ENCODE measurements at places on chromosomes 7 and 10.

- DNase-seq, result no peak
Measured at GRCh38 chr10:85012305-85012704, 683.9 kb downstream of the CCSER2 start.

- no peak for DNase-seq
Measured at GRCh38 chr7:11298220-11298619, 324.5 kb downstream of the PHF14 start.

DNA sequence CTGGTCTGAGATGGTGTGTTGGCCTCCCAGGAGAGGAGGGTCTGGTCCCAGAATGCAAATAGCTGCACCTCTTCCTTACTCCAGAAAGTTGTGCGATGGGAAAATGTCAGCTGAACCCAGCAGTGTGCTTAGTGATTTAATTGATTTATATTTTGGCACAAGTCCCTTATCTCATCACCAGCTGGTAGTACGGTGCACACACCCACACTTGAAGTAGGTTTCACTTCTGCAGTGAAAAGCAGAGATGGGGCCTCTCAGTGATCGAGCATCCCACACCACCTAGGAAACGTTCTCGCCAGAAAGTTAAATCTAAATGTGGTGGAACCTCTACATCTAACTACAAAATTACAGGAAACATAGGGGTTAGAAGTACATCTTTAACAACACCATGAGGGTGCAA is 80.4 kb downstream of the UBE3C start:
- DNase-seq, result no peak

DNA sequence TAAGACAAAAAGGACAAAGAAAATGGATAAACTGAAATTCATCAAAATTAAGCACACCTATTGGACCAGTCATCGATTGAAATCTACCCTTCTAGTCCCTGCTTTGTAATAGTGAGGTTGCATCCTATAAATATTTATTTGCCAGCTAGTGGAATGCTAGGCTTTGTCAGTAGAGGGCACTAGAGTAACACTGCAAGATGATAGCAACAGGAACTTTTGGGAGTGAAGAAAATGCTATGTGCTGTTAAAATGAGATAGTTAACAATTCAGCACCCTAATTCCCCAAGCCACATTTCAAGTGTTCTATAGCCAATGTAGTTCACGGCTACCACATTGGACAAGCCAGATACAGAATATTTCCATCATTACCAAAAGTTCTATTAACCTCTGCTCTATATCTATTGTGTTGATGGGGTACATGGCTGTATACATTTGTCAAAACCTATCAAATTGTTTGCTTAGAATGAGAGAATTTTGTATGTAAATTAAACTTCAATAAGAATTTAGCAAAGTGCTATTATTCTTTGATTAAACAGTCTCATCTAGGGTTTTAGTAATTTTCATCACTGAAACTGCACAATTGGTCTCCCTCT is 69.8 kb downstream of the LSMEM1 start:
- peak; percentile 55 for DNase-seq

DNA sequence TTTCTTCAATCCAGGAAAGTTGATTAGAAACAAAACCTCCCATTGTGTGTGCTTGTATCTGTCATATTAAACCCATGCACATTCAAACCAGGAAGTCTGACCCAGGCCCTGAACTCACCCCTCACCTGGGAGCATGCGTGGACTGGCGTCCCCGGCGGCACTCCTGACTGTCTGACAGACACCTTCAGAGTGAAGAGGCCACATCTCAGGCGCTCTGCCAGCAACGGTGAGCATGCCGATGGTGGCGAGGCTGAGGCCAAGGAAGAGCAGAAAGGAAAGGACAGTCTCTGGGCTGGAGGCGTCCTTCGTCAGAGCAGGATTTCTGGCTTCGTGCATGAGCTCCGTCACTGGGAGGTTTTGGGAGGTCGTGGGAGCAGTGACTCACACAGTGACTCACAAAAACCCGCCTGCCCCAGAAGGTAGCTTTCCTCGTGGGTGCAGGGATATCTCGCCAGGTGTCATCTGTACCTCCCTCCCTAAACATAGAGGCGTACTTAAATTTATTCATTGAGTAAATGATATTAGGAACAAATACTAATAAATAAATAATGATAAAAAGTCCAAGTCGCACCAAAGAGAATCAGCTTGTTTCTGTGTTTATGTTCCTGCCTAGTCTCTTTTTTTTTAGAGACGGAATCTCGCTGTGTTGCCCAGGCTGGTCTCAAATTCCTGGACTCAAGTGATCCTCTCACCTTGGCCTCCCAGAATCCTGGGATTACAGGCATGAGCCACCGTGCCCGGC is 13.5 kb downstream of the IQCE start:
- no peak for DNase-seq

GRCh38 chr7:54563329-54563916 is 21.2 kb downstream of the VSTM2A start:
- DNase-seq, result no peak

GRCh38 chr10:102778781-102779180 is 35.0 kb downstream of the WBP1L start:
- no peak for DNase-seq

- peak; percentile 50 for DNase-seq
Measured at GRCh38 chr7:151626422-151627115, 106.9 kb upstream of the RHEB start.

DNA sequence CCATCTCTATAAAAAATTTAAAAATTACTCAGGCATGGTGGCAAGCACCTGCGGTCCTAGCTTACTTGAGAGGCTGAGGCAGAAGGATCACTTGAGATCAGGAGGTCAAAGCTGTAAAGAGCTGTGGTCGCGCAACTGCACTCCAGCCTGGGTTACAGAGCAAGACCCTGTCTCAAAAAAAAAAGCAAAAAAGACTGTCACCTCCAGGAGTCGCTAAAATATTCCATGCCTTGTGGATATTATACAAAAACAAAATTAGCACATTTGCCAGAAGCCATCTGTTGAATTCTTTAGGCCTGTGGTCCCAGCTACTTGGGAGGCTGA is 87.0 kb upstream of the SDK1 start:
- DNase-seq, result no peak

DNA sequence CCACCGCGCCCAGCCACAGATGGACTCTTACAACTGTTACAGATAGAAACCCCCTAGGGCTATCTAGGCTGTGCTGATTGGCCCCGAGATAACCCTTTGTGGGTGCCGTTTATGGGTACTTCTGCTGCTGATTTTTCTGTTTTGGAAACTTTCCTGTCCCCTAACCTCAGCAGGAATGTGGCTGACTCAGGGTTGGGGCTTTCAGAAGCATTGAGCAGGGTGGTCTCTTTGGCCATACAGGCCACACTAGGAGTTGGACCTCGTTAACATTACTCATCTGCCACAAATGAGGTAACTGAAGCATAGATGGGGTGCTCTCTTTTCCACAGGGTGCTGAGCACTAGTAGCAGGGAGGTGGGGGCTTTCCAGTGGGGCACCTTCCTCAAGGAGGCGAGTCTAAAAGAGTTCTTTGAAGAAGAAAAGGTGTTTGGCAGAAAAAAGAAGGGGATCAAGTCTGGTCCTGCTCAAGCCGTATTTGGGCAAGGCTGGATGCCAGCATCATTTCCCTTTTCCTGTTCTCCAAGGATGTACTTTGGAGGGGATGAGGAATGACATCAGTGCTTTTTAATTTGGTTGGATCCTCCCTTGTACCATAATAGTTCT is 6.4 kb downstream of the ZSCAN25 start:
- DNase-seq, result no peak

- DNase-seq, result no peak
Measured at GRCh38 chr7:102834999-102835398, 77.8 kb upstream of the LRRC17 start.

- no peak for DNase-seq
Measured at GRCh38 chr7:90532231-90532929, 62.9 kb downstream of the PTTG1IP2 start.

DNA sequence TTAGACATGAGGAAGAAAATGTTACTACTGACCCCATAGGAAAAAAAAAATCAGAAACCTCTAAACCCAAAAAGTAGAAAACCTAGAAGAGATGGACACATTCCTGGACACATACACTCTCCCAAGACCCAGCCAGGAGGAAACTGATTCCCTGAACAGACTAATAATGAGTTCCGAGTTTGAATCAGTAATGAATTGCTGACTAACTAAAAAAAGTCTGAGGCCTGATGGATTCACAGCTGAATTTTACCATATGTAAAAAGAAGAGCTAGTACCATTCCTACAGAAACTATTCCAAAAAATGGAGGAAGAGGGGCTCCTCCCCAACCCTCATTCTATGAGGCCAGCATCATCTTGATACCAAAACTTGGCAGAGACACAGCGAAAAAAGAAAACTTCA is 75.8 kb downstream of the HBP1 start:
- no peak for DNase-seq

GRCh38 chr7:24862461-24862860 is 105.2 kb upstream of the GSDME start:
- no peak for DNase-seq

DNA sequence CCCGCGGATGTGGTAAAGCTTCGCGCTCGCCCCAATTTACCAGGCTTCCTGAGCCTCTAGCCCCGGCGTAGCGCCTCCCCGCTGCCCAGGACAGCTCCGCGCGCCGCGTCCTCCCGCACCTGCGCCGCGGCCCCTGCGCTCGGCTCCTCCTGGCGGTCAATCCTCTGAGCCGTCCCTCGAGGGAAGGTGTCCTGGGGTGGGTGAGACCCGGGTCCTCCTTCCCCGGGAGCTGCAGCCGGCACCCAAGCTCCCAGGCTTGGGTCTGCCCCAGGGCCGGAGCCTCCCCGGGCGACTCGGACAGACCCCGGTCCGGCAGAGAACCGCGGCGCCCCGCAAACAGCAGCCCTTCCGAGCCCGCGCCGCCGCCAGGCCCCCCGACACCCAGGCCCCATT is 512 bp downstream of the OSBPL3 start:
- DNase-seq, result peak; percentile 68

DNA sequence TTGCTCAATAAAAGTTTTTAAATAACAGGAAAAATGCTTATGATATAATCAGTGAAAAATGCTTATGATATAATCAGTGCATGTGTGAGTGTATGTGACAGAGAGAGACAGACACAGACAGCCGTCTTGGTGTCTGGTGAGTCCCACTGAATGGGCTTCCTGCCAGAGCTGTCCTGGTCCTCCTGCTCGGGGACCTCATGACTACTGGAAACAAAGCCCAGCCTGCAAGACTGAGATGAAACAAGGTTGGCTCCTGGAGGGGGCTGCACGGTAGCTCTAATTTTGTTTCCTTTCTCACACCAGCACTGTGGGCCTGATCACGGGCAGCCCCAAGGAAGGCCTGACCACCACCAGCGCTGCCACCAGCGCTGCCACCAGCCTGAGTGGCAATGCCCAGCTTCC is 57.3 kb downstream of the NRP1 start:
- DNase-seq, result no peak

DNA sequence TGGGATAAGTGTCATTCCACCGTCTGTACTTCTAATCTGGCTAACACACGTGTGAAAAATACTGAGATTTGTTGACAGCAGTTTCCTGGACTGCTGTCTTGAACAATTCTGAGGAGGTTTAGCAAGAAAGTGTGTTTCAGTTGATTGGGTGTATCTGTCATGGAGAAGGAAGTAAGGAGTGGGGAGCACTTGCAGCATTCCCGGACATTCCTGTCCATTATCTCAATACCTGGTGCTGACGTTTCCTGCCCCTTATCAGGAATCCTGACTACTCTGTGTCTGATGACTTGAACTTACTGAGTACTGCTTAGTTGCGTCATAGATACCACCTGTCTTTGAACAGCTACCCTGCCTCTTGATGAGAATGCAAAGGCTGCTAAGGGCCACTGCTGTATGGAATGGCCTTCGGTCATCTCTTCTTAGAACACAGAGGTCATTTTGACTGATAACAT is 72.0 kb upstream of the VKORC1L1 start:
- DNase-seq, result no peak

- no peak for DNase-seq
Measured at GRCh38 chr7:50399206-50399605, 50.9 kb downstream of the FIGNL1 start.

GRCh38 chr10:3784510-3785250 is at the start of gene KLF6:
Gene KLF6 (minus strand): TSS chr10:3785209. CDS start chr10:3785014, 195 bp downstream.
- DNase-seq, result peak; percentile 44

GRCh38 chr10:73584737-73585136 is 6.4 kb downstream of the USP54 start:
- DNase-seq, result no peak

DNA sequence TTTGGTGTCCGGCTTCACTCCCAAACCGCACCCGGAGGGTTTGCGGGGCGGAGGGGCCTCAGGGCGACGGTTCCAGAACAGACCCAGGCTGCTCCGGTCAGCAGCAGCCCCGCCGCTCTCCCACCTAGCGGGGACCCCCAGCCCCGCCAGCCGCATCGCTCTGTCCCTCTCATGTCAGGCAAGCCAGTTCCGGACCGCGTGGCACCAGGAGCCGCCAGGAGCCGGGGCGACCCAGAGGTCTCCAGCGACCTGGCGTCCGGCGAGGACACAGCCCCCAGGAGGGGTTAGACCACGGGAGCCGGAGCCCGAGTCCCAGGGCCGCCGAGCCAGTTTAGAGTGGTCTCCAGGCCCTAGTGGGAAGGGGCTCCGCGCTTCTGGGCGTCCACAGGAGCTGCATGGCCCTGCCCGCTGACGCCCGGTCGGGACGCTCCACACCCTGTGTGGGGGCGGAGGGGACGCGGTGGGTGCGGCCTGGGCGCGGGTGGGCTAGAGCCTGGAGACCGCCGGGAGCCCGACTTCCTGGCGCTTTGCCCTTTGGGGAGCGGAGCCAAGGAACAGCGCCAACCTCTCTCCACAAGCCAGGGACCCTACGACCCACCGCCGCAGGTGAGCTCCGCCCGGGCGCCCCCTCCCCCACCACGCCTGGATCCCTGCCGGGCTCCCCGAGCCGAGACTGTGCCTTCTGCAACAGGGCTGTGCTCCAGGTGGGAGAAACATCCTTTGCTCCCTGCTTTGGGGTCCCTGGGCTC is 43.4 kb downstream of the ZNF117 start:
- no peak for DNase-seq

DNA sequence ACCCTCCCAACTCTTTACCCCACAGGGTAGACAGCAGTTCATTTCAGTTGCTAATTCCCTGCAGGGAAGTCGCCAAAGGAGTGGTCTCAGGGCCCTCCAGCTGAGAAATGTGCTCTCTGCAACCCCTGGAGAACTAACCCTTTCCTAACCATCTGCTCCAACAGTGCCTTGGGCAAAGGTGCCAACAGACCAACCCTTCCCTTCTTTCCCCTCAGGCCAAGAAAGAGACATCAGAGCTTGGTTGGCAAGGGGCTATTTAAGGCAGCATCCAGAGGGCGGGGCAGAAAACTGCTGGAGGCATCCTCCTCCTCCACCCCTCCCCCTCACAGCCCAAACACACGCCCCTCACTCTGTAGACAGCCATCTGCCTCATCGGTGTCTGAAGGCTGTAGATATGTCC is 1.7 kb downstream of the SORBS1 start:
- DNase-seq, result no peak

GRCh38 chr10:21927631-21928353 is 75.7 kb downstream of the DNAJC1 start:
- no peak for DNase-seq

DNA sequence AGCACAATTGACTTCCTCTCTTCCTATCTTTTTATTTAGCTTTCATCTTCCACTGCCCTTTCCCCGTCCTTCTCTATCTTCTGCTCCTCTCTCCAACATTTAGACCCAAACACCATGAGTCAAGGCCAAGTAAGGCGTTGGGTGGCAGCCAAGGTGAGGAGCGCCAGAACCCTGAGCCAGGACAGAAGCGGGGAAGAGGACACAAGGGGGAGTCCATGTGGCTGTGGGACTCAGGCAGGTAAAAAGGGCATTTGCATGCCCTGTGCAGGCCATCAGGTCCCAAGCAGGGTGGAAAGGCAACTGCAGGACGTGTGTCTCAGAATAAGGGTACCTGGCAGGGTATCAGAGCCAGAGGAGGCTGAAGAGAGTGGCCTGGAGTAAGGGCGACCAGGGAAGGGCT is 192.4 kb upstream of the PFKP start:
- no peak for DNase-seq

- DNase-seq, result peak; percentile 53
Measured at GRCh38 chr10:17029581-17030271, 99.9 kb downstream of the CUBN start.
